ENCODE measurements at places on chromosomes 4 and X.

- DNase-seq: no peak
Measured at GRCh38 chr4:1502976-1503375, 96.7 kb upstream of the NKX1-1 start.

GRCh38 chrX:100606753-100607152 lies 22.0 kb downstream of the TNMD start:
- no peak for DNase-seq

GRCh38 chr4:30763321-30763727 lies 43.2 kb downstream of the PCDH7 start:
- DNase-seq: no peak

- DNase-seq: no peak
Measured at GRCh38 chr4:113555868-113556267, 205.7 kb downstream of the CAMK2D start.

DNA sequence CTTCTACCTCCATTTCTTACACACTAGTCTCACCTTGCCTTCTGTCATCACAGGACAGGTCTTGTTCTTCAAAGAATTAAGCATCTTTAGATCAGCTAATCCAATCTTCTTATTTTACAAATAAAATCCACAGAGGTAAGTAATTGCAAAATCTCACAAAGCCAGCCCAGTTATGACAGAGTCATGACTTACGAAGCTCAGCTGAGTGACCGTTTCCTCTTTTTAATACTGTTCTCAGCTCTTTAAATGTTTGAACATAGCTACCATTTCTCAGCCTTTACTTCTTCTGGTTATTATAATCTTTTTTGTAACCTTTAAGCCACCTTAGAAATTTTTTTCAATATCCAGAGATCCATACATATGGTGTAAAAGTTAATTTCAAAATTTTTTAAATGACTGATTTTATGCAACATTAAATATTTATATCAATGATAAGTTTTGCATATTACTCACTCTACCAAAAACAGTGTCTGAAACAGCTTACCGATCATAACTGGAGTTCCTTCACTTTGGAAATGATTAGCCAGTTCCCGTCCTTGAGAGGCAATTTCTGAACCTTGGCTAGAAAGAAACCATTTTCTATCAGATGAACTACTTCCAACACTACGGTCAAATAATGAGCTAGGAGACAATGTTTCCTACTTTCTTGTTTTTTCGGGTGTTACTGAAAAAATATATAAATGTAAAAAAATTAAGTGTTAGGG lies 8.8 kb downstream of the ANKRD37 start:
- no peak for DNase-seq

GRCh38 chr4:87118826-87119225 lies 101.6 kb downstream of the KLHL8 start:
- no peak for DNase-seq

DNA sequence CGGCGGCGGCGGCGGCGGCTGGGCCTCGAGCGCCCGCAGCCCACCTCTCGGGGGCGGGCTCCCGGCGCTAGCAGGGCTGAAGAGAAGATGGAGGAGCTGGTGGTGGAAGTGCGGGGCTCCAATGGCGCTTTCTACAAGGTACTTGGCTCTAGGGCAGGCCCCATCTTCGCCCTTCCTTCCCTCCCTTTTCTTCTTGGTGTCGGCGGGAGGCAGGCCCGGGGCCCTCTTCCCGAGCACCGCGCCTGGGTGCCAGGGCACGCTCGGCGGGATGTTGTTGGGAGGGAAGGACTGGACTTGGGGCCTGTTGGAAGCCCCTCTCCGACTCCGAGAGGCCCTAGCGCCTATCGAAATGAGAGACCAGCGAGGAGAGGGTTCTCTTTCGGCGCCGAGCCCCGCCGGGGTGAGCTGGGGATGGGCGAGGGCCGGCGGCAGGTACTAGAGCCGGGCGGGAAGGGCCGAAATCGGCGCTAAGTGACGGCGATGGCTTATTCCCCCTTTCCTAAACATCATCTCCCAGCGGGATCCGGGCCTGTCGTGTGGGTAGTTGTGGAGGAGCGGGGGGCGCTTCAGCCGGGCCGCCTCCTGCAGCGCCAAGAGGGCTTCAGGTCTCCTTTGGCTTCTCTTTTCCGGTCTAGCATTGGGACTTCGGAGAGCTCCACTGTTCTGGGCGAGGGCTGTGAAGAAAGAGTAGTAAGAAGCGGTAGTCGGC lies 528 bp downstream of the FMR1 start:
- no peak for DNase-seq

DNA sequence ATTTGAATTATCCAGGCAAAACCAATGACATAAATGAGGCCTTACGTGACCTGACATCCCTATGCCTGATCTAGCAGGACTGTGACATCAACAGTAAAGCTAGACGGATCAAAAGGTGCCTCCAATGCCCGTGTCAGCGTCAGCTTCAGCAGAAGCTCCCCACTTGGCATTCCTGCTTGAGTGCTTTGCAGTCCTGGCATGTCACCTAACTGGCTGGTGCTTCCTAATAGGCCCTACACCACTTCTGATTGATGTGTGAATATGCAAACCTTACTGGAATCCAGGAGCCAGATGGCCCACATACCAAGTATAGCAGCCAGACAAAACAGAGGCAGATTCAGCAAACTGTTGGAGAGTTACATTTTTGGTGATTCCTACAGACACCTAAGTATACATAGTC lies 224.2 kb downstream of the DMD start:
- DNase-seq: no peak

DNA sequence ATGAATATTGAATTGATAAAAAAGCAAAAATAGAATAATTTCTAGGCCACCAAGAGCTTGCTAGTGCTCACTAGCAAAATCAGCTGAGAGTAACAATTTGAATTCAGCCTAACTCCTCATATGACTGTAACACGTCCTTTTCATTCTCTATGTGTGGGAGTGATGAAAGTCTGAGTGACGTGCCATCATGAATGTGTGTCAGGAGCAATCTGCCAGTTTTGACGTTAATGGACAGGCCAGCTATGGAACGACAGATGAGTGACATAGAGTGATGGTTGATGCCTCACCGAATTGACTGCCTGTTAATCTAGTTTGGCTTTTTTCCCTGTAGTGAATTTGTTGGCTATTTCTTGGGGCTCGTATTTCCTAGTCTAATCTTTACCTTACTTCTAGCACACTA lies 200.7 kb downstream of the TLL1 start:
- DNase-seq: no peak

- DNase-seq: no peak
Measured at GRCh38 chr4:152188801-152189200, 347.1 kb downstream of the FBXW7 start.

DNA sequence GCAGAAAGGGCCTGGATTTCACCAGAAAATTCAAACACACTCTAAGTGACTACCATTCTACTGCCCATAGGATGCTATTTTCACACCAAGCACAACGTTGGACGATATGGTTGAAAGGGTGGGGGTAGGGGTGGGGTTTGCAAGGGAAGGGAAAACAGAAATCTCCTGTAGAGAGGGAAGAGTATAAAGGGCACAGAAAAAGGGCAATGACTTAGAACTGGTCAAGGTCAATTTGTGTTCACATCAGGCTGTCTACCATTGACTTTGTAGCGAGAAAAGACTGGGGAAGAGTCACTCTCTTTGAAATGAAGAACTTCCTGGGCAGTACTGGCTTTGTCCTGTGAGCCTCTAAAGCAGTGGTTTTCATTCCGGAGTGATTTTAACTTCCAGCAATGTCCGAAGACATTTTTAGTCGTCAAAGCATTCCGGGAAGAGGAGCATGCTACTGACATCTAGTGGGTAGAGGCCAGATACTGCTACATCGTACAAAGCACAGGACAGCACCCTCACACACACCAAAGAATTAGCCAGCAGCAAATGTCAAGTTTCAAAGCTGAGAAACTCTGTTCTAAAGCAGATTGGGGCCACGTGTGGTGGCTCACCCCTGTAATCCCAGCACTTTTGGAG lies 48.4 kb upstream of the SLC7A3 start:
- DNase-seq: no peak

DNA sequence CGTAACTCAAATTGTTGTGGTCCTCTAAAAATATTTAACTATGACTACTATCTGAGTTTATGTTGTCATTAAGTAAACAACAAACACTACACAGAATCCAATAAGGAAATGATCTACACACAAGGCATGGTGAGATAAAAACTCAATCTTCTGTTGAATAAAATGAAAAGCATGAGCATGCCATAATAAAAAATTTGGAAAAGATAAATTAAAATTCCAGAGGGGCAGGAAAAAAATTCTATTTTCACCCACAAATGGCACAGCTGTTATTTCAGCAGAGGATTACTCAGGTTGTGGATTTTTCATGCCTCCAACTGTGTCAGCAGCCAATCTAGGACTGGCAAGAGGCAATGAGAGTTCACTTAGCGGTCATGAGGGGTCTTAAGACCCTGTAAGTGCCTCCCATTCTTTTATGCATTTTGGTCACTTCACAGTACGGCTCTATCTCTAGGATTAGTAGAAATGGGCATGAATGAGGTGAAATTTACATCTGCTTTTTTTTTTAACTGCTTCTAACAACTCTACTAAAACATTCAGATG lies 639.8 kb upstream of the DIPK2B start:
- DNase-seq: no peak

- no peak for DNase-seq
Measured at GRCh38 chrX:23662853-23663252, 4.4 kb upstream of the PRDX4 start.

DNA sequence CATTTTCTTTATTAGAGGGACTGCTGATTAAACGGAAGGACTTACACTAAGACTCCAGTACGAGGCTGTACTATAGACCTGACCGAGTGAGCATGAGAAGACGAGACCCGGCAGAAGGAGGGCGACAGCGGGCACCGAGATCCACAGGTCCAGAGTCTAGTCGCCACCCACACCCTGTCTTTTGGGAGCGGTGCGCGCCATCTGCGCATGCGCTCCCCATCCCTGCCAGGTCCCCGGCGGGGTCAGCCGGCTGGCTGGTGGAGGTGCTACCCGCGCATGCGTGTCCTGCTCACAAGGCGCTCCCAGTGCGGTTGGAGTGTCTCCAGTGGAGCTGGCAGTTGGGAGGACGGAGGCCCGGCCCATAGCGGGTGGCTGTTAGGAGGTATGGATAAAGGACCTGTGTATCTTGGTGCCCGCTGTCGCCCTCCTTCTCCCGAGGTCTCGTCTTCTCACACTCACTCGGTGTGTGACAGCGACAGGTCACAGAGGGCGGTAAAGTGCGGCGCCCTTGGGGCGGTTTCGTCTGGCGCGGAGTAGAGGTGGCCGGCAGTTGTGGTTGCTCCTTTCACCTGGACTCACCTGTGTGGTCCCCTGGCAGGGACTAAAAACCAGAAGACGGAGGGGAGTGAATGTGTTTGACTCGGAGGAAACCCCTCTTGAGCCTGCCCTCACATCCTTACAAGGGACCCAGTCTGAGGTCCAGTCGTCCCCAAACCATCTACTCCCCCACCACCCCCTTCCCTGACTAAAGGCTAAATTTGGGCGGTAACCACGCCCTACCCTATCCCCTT lies 7.6 kb upstream of the HSD17B10 start:
- peak; percentile 55 for DNase-seq

Measured in stimulated activated CD4-positive, alpha-beta T cell treated with anti-CD3 and anti-CD28 coated beads, Interleukin-1b, Interleukin-23, amount 100 ng/mL, for 4 hours (primary cell).